ENCODE measurements at places on chromosomes 1 and 21.

- DNase-seq = no peak
Measured at GRCh38 chr1:57492586-57493226, 68.8 kb upstream of the DAB1 start.

DNA sequence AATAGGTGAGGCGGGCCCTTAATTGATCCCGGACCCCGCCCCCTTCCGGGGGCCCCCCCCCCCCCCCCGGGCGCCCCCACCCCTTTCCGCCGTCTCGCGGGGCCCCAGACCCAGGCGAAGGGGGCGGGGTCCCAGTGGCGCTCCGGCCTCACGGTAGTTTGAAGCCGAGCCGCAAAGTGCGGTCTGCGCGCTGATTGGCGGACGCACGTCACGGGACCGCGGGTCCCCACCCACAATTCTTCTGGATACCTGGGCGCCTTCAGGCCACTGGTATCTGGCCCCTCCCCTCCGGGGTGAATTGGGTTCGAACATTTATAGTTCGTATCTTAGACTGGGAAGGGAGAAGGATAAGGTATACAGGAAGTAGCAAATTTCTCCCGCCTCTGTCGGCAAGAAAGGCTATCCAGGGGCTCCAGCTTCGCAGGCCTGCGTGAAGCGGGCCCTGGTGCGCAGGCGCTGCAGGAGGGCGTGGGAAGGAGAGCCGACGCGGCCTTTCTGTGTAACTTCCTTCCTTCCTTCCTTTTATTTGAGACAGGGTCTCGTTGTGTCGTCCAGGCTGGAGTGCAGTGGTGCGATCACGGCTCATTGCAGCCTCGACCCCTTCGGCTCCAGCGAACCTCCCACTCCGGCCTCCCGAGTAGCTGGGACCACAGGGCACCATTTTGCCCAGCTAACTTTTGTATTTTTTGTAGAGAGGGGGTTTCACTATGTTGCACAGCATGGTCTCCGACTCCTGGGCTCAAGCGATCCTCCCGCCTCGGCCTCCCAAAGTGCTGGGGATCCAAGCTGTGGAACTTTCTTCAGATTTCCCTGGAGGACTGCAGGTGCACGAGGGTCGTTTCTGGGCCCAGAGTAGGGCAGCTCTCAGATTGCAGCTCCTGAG is 564 bp upstream of the HMGN1 start:
- DNase-seq = peak; percentile 91

DNA sequence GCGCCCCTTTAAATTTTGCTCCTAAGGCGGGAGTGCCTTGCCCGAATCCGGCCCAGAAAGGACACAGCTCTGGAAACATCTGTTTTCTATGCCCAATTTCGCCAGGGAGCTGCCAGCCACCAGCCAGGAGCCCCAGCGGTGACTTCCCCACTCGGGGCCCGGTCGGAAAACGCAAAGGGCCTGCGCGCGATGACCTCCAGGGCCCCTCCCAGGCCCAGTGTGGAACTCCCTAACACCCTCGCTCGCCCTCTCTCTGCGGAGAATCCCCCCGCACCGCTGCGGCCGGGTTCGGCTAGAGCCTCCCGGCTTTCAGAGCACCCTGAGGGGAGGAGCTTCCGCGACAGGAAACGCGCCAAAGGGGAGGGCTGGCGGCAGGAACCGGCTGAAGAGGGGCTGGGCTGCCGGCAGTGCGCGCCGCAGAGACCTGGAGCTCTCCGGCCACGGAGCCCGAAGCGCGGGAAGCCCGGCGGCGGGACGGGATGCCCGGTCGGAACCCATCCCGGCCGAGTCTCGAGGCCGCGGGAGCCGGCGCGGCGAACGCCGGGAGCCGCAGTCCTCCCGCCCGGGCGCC is 505 bp downstream of the CLSPN start:
- DNase-seq = peak; percentile 88

DNA sequence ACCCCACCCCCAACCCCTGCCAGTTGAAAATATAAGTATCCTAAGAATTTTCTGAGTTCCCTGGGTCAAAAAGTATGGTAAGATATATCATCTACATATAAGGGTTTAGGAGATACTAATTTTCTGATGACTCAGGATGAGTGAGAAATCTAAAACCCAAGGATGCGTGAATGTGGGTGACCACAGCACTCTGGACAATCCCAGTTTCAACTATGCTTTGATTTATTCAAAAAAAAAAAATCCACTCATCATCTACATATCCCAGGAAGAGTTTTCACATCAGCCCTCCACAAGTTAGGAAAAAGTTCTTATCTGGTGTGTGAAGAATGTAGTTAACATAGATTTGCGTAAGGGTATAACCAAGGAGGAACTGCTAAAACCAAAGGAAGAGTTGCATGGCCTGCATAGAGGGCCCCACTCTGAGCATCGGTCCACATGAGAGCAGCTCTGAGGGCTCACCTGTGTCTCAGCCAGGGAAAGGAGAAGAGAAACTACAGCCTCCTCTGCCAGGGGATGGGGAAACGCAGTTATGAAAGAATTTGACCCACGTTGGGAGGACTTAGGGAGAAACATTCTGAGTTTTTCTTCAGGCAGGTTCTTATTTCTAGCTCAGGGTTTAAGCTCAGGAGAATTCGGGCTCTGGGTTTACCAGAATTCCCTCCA is 18.8 kb downstream of the LAMB3 start:
- peak; percentile 58 for DNase-seq

GRCh38 chr1:226722240-226722900 is 16.7 kb downstream of the ITPKB start:
- no peak for DNase-seq
